ENCODE measurements at places on chromosomes 11 and 22.

DNA sequence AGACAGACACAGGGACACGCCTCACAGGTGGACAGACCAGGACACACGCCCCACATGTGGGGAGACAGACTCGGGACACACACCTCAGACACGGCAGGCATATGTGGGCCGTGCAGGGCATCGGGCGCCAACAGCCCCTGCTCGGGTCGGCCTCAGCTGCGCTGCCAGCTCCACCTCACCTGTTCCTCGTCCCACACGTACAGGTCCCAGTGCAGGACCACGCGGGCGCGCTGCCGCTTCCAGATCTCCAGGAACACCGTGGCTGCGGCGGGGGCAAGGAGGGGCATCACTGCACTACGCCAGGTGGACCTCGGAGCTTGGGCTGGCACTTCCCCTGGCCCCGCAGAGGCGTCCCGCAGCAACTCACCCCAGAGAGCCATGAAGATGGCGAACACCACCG, 12.4 kb downstream of the ANO9 start:
- no peak for DNase-seq

DNA sequence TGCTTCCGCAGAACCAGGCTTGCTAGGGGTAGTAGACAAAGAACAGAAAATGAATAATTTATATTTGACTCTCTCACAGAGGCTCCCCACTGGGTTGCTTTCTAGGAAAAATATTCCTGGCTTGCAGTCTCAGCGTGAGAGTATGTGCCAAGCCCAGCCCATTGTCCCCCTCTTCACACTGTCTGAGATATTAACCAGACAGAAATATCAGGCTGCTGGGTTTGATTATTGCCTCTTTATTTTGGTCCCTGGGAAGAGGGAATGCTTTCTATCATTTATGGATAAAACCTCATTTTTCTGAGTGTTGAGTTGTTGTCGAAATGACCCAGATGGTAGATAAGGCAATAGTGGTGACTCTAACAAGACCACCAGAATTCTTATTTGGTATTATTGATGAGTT, 367.9 kb downstream of the METTL15 start:
- peak; percentile 69 for DNase-seq

- no peak for DNase-seq
Measured at GRCh38 chr11:130156108-130157022, 3.2 kb upstream of the ST14 start.

DNA sequence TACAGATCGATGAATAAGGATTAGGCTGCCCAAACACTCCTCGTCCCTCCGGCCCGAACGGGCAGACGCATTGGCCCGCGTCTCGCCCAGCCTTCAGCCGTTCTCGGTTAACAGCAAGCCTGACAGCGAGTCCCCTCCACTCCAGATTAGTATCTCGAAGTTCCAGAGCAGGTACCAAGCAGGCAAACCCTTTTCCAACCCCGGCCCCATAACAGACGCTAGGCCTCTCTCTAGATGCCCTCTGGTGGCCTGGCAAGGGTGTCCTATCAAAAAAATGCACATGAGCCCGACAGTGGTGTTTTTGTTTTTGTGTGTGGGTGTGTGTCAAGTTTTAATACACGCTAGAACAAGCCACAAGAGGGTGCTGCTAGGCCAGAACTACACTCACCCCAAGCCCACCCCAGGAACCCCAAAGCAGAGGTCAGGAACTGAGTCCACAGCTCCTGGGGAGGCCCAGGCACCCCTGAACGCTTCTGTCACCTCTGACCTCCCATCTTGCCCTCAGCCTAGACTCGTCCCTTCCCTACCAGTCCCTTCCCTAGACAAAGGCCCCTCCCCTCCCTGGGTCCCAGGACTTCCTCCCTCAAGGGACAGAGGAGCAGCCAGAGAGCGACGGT, 658 bp upstream of the ARFGAP2 start:
- DNase-seq = peak; percentile 79

DNA sequence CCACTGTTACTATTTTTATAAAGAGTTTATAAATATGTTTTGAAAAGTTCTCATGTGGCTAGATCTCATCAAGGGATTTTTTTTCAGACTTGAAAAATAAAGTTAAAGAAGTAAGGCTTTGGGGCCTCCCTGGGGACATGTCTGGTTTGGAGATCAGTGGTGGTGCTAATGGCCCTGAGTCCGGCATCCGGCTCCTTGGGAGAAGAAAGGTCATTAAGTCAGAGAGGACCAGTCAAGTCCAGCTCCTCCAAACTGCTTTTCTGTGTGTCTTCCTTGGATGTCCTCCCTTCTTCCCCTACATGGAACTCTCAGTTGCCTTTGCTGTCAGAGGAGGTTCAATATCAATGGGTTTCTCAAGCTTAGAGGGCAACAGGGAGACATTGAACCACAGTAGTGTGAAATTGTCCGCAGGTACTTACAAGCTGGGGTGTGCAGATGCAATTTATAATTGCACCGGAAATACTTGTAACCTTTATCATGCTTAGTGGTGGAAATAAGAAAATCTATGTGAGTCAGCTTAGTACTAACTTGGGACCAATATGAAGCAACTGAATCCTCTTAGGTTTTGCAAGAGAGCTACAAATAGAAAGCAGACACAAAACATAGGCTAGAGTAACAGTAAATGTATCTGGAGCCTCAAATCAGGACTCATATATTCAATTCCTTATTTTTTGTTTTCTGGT, 144.3 kb downstream of the TEAD1 start:
- no peak for DNase-seq

DNA sequence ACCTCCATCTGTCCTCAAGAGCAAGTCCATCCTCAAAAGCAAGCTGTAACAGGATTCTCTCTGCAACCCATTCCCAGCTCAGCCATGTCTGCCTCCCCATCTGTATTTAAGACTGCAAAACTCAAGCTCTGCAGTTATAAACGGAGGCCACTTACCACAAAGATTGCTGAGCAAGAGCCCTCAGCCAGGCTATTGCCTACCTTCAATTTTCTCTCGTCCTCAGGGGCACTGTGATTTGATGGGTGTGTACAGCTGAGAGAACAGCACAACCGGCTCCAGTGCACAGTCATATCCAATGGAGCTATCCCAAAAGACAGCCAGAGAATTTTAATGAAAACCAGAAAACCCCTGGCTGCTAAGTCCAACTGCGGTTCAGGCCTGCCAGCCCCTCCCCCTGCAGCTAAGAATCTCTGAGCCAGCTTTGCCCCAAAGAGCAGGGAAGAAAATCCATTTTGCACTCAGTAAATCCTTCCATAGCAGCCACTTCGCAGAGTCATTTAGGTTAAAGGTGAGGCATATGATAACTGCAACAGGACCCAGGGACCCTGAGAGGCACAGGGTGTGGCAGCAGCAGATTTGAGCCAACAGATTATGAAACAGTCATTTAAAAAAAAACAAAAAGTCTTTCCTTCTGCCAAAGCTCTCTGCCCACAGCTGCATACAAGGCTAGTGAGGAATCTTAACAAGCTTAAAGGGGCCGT, 37.6 kb downstream of the RAB30 start:
- peak; percentile 73 for DNase-seq

All from muscle of arm (tissue), 14 donors.